ENCODE measurements at places on chromosomes 5 and 9.

GRCh38 chr5:32127711-32128110 is 46.4 kb downstream of the GOLPH3 start:
- DNase-seq: no peak

DNA sequence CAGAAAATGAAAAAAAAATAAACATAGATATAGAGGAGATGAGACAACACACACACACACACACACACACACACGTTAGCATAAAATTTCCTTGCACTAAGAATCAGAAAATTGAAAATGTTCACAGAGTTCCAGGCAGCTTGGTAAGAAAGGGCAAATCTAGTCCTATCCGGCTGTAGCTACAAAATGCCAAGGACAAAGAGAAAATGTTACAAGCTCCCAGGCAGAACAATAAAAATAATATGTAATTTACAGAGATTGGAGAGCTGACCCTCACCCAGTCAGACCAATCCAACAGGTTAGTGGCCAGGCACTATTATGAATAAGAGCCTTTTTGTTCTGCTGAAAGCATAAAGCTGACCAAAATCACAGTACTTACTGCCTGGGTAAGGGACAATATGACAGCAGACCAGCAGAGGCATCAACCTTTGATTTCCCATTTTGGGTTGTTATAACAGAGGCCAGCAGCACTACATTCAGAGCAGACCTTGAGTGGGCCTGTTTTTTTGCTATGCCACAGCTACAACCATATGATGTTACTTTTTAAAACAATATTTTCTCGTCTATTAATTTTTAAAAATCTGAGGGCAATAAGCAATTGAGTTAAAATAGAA is 892.6 kb downstream of the TAF11L14 start:
- DNase-seq: no peak

GRCh38 chr9:3956899-3957298 is 343.0 kb downstream of the GLIS3 start:
- no peak for DNase-seq

DNA sequence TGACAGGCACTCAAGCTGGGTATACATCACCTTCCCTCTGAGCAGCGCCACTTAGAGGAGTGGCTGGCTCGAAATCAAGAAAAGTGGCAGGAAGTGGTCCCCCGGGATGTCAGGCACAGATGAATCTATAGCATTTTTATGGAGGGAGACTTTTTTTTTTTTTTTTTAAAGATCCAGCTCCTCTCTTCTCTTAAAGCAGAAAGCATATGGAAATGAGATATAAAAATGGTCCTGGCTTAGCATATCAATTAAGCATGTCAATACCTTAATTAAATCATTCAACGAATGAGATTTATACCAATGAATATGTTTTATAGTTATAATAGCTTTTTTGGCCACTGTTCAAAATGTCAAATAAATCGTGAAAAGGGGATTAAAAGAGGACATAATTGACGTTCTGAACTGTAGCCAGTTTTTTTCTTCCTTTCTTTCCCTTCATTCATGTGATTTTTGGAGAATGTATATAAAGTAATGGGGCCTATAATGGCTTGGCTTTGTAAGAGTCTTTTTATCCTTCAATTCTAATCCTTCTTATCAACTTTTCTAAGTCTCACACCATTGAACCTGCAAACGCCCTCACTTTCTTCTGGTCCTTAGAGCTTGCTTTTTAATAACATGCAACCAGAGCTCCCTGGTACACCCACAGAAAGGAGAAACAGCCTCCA is 319.2 kb upstream of the PANK3 start:
- DNase-seq: no peak

DNA sequence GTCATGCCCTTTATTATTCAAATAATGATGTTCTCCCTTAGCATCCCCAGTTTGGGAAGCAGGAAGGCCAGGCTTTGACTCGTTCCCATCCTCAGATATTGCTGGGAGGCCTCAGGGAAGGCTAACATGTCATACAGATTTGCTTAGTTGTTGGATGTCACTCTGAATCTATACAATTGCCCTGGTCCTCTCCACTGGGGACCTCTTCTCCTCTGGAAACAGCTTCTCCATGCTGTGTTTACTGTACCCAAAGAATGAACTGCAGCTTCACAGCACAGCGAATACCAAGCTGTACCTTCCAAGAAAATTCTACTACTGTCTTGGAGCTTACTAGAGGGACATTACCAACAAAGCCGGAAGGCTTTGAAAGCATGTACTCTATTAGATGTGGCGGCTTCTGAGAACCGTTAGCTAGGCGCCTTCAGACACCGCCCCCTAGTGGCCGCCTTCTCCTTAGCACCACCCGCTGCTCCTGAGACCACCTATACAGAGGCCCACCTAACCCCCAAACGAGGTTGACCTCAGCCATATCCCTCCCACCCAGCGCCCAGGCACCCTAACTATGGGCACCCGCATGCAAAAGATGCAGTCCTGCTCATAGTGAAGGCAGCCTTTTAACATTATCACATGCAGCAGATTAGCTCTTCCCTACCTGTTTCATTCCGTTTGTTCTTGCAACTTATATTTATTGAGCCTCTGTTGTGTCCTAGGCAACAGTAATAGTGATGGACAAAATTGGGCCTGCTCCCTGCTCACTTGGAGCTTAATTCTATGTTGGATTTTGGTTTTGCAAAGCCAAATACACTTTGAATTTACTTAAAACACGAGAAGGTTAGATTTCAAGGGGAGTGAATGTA is 34.9 kb upstream of the FOXI1 start:
- no peak for DNase-seq

DNA sequence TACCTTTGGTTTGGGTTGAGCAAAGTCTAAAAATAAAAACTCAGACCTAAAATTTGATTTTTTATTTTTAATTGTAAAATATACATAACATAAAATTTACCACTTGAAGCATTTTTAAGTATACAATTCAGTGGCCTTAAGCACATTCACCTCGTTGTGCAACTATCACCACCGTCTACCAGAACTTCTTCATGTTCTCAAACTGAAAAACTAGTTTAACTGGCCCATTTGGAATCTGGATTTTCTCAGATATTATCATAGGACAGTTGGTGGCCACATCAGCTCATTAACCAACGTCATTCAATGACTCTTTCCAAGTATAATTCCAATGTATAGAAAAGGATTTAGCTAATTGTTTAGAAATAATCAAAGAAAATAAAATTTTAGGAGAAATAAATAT is 319.3 kb downstream of the TLE1 start:
- no peak for DNase-seq

- no peak for DNase-seq
Measured at GRCh38 chr9:127979333-127980059, 1.3 kb downstream of the EEIG1 start.

DNA sequence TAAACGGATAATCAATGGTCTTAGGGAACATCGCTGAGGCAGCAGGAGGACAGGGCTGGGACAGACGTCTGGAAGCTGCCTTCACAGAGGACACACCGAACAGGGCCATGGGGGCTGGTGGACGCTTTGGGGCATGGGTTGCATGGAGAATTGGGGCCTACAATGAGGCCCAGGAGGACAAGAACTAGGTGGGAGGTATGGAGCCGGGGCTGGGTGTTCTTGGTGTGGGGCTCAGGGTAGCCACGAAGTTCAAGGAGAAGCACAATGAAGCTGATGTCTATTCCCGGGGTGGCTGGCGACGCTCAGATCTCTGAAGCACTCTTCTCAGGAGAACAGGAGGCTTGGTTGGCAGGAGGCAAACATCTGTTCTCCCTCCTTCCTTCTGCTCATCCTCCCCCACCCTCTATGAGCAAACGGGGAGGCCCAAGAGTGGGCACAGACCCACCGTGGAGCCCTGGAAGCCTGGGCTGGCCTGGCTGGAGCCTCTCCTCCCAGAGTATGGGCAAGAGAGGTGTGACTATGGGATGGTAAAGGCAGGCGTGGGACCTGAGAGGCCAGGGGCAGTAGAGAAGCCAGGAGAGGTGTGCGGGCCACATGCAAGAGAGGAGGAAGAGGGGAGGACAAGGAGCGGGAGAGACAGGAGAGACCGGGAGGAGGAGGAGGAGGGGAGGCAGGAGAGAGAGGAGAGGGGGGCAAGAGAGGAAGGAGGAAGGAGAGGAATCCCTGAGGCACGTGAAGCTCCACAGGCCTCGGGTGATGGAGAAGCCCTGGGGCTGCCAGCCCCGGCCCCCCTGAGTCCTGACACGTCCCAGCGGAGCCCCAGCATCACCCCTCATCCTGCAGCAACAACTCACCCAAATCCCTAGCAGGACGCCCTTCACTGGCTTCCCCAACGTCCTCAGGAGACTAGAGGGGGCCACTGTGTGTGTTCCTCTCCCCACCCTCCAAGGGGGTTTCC is 159.1 kb downstream of the OLFM1 start:
- DNase-seq: no peak

GRCh38 chr9:38394416-38394815 is 1.9 kb downstream of the ALDH1B1 start:
- DNase-seq: no peak

- DNase-seq: no peak
Measured at GRCh38 chr9:135879237-135879601, 28.1 kb downstream of the CAMSAP1 start.

- no peak for DNase-seq
Measured at GRCh38 chr5:87944553-87945285, 323.9 kb downstream of the TMEM161B start.

DNA sequence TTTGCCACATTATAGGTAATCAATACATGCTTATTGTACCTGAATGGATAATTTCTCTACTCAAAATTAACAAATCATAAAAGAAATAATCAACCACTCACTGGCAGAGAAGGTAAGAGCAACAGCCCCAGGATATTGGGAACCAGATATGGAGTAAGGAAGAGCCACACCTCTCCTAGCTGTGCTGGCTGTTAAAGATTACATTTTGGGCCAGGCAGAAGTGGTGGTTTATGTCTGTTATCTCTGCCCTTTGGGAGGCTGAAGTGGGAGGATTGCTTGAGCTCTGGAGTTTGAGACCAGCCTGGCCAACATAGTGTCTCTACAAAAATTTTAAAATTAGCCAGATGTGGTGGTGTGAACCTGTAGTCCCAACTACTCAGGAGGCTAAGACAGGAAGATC is 56.4 kb downstream of the BHMT start:
- DNase-seq: no peak

- no peak for DNase-seq
Measured at GRCh38 chr5:153496835-153497234, 6.4 kb downstream of the GRIA1 start.

DNA sequence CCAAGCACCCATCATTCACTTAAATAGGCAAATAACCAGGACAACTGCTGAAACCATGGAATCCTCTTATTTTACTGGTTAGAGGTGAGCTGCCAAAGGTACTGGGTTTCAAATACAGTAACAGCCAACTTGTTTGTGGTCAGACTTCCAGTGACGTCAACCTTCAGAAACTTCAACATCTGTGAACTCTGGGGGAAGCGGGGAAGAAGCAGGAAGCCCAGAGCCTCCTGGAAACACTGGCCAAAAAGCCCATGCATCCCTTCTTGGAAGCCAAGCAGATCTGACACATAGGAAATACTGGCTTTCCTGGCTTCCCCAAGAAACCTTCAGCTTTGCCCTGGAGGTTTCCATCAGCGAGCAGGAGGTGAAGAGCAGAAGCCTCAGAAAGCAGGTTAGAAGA is 4.9 kb upstream of the FRRS1L start:
- no peak for DNase-seq

GRCh38 chr9:98906273-98907040 is 37.2 kb upstream of the COL15A1 start:
- DNase-seq: no peak

GRCh38 chr5:62521319-62521718 is 57.3 kb upstream of the LRRC70 start:
- no peak for DNase-seq

DNA sequence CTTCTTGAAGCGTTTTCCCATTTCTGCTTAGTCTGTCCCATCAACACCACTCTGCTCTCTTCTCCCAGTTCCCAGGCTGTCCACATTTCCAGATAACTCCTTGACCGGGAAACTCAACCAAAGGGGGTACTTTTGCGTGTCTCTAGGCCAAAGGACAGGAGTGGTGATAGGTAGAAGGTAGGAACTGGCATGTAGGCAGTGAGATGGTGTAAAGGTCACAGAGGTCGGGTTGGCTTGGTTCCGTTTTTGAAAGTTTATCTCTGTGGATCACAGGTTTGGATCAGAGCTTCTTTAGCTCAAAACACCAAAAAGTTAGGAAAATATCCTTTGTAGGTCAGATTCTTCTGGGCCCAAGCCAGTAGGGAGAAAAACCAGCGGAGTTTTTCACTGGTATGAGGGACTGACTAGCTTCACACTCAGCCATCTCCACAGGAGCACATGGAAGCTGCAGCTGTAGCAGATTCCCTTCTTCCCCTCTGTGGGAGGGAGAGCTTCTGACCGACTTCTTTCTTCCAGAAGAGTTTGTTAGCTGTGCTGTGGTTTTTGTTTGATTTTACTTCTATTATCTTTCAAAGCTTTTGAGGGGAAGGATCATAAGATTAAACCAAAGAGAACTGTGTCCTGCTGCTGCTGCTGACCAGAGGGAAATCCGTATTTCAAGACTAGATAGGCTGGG is 98.4 kb upstream of the DMRT1 start:
- no peak for DNase-seq

DNA sequence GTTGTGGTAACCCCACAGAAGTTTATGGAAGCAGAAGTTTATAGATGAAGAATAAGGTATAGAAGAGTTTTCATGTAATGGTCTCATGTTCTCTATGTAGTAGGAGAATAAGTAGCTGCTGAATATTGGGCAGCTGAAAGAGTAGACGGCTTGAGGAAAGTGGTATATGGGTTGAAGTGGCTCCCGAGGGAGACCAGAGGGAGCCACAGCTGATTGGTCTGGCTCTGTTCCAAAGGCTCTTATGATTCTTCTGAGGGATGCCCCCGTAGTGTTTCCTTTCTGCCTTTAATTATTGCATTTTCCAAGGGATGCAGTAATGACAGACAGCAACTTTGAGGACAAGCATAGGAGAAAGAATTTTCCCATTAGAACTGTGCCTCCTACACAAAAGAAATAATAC is 30.1 kb upstream of the TENT2 start:
- no peak for DNase-seq

DNA sequence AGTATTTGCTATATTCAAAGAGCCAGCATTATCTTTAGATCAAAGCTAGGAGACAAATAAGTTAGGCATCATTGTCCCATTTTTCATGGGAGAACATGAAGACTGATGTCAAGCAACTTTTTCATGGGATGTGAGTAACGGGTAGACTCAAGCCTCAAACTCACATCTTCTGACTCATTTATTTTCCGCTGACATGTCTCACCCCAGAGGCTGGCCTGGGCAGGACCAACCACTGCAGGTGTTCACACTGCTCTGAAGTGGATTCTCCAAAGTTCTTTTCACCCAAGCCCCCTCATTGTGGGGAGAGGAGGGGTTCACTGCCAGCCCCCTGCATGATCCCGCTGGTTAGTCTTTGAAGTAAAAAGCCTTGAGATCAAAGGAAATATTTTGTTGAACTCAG is 34.9 kb upstream of the BASP1 start:
- DNase-seq: no peak

All from CD8-positive, alpha-beta memory T cell (primary cell).